ENCODE measurements at places on chromosomes 7 and 10.
A peak's percentile ranks its signal among the peaks of the same experiment; 100 is the strongest.

DNA sequence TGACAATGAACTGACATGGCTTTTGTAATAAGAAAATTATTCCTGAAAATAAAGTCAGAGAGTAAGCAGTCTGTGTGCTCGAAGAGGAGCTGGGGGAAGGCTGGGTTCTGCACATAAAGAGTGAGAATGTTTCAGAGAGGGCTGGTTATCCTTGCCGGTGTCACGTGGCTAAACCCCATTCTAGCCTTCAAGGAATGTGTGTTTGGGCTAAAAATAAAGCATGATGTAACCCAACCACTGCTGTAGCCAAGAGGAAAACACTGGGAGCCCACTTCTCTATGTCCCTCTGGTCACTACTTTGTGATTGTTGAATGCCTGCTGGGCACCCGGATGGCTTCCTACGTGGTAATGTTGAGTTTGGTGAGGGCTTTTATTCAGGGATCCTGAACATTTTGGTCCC is 23.5 kb downstream of the WDFY4 start:
- no peak for DNase-seq

- no peak for DNase-seq
These were observed 9.7 kb upstream of the ADAMTS14 start for GRCh38 chr10:70662362-70663220.

GRCh38 chr10:110324201-110324804 is 19.6 kb upstream of the SMNDC1 start:
- no peak for DNase-seq

DNA sequence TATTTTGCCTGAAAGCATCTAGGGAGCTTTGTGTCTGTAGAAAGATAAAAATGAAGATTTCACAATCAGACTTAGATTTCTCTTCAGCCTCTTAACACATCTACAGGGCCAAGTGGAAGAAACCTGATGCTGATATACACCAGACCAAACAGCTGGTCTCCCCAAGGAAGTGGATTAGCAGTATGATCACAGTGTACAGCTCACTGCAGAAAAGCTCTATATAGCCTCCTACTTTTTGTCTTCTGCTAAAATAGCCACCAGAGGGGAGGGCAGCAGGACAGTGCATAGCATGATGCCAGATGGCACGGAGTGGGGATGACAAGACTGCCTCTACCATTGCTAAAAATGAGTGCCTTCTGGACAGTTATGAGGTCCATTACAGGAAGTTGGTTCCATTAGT is 16.0 kb downstream of the FAM13C start:
- DNase-seq = no peak

- no peak for DNase-seq
These were observed 54.0 kb downstream of the RAPGEF5 start for GRCh38 chr7:22302951-22303423.

- no peak for DNase-seq
These were observed 751.8 kb downstream of the KCNMA1 start for GRCh38 chr10:76885816-76886215.

- DNase-seq = no peak
These were observed 39.2 kb downstream of the CDC123 start for GRCh38 chr10:12235116-12235694.

GRCh38 chr10:71084061-71084817 is 128.1 kb upstream of the UNC5B start:
- DNase-seq = no peak

GRCh38 chr10:69413221-69413865 is 3.4 kb downstream of the TACR2 start:
- DNase-seq = no peak

DNA sequence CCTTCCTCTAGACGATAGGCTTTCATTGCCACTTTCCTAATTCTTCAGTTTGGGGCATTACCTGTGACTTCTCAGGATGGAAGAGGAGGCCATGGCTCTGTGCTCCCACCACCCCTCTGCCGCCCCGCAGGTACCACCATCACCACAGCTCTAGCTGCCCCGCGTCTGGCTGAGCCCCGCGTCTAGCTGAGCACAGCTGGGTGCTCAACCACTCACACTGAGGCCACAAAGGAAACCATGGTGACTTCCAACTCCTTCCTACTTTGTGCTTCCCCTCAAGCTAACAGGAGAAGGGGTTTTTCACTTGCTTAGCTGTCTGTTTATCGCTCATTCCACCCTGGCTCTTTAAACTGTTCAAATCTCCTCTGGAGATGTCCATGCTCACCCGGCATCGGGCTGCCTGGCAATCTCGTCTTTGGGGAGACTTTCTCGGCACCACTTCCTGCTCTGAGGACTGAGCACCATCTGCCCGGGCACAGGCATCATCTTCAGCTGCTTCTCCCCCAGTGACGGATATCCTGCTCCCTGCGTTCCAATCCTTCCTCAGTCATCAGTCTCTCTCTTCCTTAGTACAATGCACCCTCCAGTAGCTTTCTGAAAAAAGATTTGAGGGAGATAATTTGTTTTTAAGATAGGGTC is 59.4 kb downstream of the MAD1L1 start:
- no peak for DNase-seq

- peak; percentile 24 for DNase-seq
These were observed 4.8 kb downstream of the ELOVL3 start for GRCh38 chr10:102230861-102231356.

GRCh38 chr10:117246997-117247671 is 6.2 kb downstream of the SLC18A2 start:
- no peak for DNase-seq

GRCh38 chr10:31897506-31897905 is 31.1 kb downstream of the ARHGAP12 start:
- no peak for DNase-seq

DNA sequence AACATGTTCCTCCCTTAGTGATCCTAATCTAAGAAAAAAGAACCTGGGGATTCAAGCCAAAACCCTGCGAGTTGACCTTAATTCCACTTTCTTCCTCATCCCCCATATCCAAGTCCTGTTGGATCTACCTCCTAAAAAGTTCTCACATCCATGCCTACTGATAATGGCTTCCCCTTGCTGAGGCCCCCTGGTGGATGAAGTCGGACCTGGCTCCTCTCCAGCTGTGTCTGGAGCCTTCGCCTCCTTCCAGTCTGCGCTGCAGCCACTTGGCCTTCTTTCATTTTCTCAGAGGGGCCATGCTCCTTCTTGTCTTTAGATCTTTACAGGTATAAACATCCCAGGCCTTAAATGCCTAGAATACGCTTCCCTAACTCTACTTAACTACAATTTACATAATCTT is 8.1 kb downstream of the PDE1C start:
- no peak for DNase-seq

DNA sequence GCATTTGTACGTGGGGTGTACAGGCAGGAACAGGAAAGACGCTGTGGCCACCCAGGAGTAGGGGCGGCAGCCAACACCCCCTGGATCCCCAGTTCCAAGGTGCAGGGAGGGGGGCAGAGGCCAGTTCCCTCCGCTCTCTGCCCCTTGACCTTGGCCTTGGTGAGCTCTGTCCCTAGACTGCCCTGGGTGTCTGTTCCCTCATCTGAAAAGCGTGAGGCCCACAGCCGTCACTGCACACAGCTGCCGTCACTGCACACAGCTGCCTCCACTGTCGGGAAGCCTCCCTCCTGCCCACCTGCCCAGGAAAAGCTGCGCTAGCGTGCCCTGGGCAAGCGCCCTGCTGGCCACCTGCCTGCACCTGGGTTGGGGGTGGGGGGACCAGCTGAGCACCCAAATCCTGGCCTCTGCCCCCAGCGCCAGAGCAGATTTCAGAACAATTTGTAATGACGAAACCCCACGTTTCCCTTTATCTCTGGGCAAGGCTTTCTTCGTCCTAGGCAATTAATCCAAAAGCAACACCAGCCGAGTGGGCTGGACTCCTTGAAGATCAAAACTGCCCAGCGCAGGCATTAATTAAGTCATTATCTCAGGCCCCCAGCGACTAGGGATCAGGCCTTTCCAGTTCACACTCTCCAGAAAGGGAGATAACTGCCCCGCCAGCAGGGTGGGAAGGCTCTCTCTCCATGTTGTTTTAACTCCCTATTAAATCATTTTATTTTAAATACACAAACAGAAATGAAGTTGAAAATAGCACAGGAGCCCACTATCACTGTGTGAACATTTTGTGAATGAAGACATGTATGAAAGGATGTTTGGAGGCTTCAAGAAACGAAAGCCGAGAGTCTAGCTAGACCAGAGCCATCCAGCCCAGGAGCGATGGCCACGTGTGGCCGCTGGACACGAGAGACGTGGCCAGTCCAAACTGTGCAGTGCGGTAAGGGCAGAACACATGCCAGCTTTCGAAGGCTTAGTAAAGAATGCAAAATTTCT is 4.0 kb upstream of the PDGFA start:
- DNase-seq = no peak

GRCh38 chr7:151704960-151705635 is 171.8 kb downstream of the PRKAG2 start:
- no peak for DNase-seq

GRCh38 chr7:7851381-7851780 is 117.2 kb upstream of the GLCCI1 start:
- no peak for DNase-seq

- no peak for DNase-seq
These were observed 34.2 kb downstream of the CAMK2B start for GRCh38 chr7:44291066-44291732.

DNA sequence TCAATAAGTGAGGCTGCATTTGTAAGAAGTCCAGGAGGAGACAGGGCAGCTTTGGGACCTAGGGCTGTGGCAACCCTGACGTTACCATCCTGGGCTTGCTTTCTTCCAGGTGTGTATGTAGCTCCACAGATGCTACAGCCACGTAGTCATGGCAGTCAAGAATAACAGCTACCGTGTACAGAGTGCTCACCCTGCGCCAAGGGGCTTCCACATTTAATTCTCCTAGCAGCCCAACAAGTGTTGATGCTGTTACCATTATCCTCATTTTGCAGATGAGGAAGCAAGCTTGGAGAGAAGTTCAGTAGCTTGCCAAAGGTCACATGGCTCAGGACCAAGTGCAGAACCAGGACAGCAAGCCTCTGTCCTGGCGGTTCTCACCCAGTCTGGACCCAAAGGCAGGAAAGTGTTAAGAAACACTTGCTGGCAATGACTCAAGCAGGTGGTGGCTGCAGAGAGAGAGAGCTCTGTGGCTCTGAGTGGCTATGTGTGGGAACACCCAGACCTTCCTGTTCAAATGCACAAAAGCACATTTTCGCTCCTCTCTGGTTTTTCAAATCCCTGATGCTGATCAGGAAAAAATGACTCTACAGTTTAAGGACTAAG is 89.8 kb downstream of the CREM start:
- no peak for DNase-seq

DNA sequence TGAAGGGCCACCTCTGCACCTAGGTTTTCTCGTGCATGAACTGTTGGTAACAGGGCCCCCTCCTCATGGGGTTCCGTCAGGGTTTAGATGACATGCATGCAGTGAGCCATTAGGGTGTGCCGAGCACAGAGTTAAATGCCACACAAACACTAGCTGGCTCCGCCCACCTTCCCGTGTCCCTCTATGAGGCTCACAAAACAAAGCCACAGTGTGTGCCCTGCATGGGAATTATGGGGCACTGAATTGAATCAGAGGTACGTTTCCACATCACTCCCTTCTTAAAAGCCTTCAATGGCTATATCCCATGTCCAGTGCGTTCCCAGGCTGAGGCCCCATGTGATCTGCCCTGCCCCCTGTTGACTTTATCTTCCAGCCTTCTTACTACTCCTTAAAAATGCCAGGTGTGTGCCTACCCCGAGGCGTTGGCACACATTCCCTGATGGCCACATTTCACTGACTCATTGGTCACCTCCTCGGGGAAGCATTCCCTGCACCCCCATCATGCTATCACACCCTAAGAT is 35.7 kb downstream of the GSDME start:
- no peak for DNase-seq

DNA sequence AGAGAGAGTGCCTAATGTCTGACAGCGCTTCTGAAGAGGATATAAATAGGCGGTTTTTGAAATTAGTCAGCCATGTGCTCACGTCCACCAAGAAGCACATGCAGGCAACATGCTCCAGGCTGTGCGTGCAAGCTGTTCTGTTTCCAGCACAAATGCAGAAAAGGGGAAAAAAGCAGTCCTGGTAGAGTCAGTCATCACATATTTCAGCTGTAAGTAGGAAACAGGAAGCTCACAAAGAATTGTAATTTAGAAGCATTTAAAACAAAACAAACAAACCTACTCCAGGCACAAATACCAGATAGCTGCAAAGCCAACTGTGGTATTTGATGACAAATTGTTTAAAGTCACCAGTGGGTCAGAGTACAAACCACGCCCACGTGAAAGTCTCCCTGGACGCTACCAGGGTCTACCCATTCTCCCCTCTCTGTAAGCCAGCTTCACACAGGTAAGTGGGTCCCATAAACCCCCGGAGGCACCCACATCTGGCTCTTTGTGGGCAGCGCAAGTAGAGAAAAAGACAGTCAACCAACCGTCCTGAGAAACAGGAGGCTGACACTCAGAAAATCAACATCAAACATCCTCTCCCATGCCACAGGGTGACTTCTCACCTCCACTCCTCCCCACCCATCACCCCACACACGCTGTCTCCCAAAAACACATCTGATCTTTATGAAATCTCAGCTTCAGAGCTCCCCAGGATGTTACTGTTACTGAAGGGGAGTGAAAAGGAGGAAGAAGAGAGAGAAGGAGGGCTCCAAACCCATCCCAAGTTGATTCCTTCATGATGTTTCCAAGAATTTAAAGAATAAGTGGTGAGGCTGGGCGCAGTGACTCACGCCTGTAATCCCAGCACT is 186.4 kb downstream of the FAM107B start:
- DNase-seq = no peak

DNA sequence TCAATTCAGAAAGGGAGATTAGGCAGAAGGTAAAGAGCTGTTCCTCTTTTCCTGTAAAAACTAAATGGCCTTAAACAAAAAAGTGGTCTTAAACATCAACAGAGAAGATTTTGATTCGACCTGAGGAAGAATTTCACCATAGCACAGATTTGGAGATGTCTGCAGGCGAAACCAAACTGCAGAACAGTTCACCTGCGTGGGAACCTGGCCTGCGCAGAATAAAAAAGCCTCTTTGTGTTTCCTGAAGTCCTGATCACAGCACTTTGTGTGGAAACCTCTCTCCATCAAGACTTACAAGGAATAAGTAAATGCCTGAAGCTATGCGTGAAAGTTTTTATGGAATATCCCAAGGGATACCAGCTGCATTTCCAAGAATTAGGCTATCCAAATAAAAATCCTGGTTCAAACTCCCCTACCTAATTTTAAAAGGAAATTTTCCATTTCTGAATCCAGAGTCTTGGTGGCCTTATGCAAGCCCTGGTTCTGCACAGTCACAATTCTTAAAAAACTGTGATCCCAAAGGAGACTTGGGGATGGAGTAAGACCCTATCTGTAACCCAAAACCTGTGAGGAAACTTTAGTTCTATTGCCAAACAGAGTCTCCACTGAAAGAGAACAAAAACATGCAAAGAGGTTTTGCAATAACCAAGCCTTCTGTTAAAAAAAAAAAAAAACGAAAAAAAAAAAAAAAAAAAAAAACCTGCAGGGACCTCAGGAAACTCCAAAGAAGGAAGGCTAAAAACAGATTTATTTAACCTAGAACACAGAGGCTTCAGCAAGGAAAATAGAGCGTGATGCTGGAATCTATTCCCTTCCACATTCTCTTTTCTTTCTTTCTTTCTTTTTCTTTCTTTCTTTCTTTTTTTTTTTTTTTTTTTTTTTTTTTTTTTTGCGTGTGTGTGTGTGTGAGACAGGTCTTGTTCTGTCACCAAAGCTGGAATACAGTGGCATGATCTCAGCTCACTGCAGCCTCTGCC is 10.4 kb downstream of the CALML3 start:
- DNase-seq = no peak

GRCh38 chr7:7650682-7651206 is 10.2 kb downstream of the UMAD1 start:
- DNase-seq = no peak

GRCh38 chr10:3074145-3074665 is 6.9 kb downstream of the PFKP start:
- no peak for DNase-seq

Data from stimulated activated CD8-positive, alpha-beta memory T cell treated with anti-CD3 and anti-CD28 coated beads, Interleukin-4, amount 100 ng/mL, for 1 hour (primary cell).